Mesothelial cell of epicardium (in vitro differentiated cells): ENCODE measurements at places on chromosomes 7 and 10. TPM values are rescaled to one million over a fixed set of nuclear protein-coding genes. Genes with fewer than 3 reads are reported as not detected.

Gene XRCC2
- total RNA-seq = 6.7 to 7.3 TPM (median 7.0 TPM) in 3 replicates

Gene FAM25C
- total RNA-seq = not detected in 3 replicates

Gene OR2F2
- total RNA-seq = not detected in 3 replicates

DNA sequence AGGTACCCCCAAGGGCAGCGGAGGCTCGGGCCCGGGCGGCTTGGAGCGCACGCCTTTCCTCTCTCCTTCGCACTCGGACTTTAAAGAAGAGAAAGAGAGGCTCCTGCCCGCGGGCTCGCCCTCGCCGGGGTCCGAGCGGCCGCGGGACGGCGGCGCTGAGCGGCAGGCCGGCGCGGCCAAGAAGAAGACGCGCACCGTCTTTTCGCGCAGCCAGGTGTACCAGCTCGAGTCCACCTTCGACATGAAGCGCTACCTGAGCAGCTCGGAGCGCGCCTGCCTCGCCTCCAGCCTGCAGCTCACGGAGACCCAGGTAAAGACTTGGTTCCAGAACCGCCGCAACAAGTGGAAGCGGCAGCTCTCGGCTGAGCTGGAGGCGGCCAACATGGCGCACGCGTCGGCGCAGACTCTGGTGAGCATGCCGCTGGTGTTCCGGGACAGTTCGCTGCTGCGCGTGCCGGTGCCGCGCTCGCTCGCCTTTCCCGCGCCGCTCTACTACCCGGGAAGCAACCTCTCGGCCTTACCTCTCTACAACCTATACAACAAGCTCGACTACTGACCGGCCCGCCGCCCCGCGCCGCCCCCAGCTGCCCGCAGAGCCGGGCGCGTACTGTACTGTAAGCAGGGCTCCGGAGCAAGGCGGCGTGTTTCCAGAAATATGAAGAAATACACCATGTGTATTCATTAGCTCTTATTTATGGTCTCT lies 1.8 kb downstream of the HMX2 start:
- peaks cover 88% of the 10 kb centered on the region for H3K27me3 ChIP-seq
- H3K36me3 ChIP-seq = no peaks in the 10 kb centered on the region
- peak; percentile 59 for DNase-seq
- H3K4me1 ChIP-seq = peaks cover 22% of the 10 kb centered on the region
- H3K4me3 ChIP-seq = peak overlapping the region; percentile 63

DNA sequence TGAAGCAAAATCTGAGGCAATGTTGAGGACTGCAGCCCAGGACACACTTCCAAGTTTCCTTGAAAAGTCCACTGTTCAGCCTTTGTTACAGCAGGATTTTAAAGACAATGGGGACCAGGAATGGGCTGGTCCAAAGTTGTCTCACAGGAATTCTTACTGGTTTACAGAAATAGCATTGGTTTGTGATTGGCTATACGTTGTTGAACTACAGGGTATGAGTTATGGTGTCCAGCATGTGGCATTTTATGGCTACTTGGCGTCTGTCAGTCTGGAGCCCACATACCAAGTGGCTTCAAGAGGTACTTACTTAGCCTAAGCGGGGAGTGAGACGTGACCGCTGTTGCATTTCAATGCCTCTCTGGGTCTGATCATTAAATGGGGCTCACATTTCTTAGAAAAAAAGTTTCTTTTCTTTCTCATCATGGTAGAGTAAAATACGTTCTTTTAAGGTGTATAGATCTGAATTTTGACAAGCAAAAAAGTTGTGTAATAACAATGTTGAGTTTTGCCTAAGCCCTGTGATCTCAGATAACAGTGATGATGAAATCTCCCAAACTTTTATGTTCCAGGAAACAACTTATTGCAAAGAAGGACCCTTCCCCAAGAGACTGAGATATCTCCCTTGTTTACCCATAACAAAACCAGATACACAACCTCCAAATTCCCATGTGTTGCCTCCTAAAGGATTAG lies 100.0 kb upstream of the TRIM24 start:
- no peaks in the 10 kb centered on the region for H3K27me3 ChIP-seq
- H3K27ac ChIP-seq = no peak overlapping the region
- DNase-seq = no peak
- H3K4me3 ChIP-seq = no peak overlapping the region
- H3K4me1 ChIP-seq = no peaks in the 10 kb centered on the region
- H3K36me3 ChIP-seq = no peaks in the 10 kb centered on the region

GRCh38 chr10:98916526-98917125 lies 319.0 kb downstream of the HPSE2 start:
- H3K4me1 ChIP-seq = no peaks in the 10 kb centered on the region
- DNase-seq = no peak
- no peaks in the 10 kb centered on the region for H3K36me3 ChIP-seq

- peaks cover 64% of the 10 kb centered on the region for H3K27me3 ChIP-seq
- no peak overlapping the region for H3K27ac ChIP-seq
- H3K4me3 ChIP-seq = no peak overlapping the region
- no peak for DNase-seq
- peaks cover 39% of the 10 kb centered on the region for H3K4me1 ChIP-seq
Observed at GRCh38 chr10:75538144-75538543, 106.7 kb downstream of the LRMDA start.
